ENCODE measurements at places on chromosomes 3 and 15.

DNA sequence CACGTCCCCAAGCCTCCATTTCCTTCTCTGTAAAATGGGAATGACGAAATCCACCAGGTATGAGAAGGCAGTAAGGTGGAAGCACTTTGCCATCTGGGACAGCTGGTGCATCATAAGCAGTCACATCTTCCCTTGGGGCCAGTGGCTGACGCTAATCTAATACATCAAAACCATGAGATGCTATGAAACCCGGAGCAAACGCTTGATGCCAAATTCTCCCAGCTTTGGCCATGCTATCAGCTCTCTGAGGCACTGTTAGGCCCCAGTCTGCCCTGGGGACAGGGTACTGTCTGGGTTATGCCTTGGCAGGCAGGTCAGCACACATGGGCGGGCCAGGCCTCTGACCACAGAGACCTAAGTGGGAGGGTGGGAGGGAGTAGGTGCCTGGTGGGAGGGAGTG lies 66.1 kb downstream of the ADAMTS17 start:
- no peak for DNase-seq

- DNase-seq = no peak
Measured at GRCh38 chr3:12638105-12638504, 25.8 kb downstream of the RAF1 start.

GRCh38 chr3:25687742-25688141 lies 23.0 kb upstream of the TOP2B start:
- DNase-seq = no peak

- no peak for DNase-seq
Measured at GRCh38 chr15:78205337-78205736, 29.0 kb downstream of the ACSBG1 start.

DNA sequence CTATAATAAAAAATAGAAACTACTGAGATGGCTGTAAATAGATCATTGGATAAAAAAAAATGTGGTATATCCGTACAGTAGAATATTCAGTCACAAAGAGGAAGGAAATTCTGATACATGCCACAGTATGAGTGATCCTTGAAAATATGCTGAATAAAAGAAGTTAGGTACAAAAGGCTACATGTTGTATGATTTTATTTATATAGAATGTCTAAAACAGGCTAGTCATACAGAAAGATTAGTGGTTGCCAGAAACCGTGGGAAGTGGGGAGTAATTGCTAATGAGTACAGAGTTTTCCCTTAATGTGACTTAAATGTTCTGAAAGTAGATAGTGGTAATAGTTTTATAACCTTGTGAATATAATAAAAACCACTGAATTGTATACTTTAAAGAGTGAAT lies 24.9 kb upstream of the FAH start:
- no peak for DNase-seq

DNA sequence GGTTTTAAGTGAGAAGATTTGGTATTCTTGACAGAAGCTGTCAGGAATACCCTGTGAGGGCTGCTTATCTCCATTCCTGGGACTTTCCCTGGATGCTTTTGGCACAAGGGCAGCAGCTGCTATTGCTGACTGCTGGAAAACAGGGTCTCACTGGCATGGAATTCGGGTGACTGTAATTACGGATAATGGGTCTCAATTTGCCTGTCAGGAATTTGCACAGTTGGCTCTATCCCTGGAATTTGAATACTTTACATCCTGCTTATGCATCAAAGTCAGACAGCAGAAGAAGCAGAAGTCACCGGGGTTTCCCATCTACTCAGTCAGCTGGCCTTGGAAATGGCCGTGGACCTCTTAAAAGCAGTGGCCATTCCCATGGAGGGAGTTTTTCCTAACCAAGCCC lies 25.9 kb upstream of the AKAP13 start:
- DNase-seq = no peak

GRCh38 chr15:47203993-47204392 lies 513.3 kb upstream of the SEMA6D start:
- no peak for DNase-seq

GRCh38 chr15:77869021-77869895 lies 208.3 kb downstream of the TBC1D2B start:
- no peak for DNase-seq

DNA sequence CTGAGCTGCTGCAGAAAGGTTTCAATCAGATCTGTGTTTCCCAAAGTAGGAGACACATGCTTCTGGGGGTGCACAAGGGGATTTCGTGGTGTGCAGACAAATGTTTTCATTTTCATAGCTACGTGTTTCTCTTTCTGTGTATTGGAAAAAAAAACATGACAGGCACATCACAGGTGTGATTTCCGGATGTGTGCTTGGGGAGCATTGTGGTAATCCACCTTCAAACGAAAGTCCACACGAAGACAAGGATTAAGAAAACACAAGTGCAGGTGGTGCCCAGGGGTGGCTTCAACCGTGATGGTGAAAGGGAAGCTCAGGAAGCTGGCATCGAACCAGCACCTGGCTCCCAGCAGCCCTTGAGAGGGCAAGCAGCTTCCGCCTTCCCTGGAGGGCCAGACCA lies 164.6 kb upstream of the LINGO1 start:
- no peak for DNase-seq

DNA sequence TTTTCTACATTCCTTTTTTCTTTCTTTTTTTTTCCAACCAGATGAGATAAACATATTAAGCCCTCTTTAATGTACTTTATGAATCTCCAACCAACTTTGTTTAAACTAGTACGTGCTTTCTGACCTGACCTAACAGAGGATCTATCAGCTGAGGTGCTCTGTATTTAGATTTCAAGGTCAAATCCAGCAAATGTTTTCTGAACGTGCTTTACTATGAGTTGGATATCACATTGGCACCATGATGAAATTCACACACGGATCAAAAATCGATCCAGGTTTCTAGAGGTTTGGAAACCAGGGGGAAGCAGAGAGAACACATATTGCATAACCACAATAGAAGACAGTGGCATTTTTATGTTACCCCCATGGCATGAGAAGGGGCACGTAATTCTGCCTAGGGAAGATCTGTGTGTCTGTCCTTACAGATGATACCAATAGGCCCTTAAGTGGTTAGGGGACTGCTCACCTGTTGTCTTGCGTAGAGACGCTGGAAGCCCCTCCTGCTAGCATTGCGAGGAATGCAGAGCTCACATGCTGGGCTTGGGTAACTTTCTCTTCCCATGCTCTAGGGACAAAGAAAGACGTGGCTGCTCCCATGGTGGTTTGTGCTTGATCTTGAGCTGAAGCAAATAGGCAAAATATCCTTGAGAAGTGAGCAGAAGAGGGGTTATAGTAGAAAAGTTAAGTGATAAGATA lies 59.3 kb upstream of the ABHD10 start:
- DNase-seq = no peak

- no peak for DNase-seq
Measured at GRCh38 chr15:88605189-88606069, 15.7 kb upstream of the AEN start.

GRCh38 chr3:12116870-12117269 lies 41.8 kb downstream of the TIMP4 start:
- no peak for DNase-seq

DNA sequence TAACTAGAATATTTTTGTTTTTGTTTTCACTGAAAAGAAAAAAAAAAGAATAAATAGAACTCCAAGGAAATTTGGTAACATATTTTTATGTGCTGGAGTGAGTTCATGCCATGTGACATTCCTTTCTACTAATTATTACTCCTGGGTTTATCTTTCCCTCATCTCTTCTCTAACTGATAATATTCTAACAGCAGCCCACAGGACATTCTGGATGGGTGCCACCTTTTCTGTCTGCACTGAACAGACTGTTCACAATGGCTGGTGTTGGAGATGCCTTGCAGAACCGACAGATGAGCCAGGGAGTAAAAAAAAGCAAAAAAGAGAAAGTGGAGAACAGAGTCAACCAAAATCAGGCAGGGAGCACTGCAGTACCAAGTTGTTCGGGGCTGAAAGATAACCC lies 151.3 kb downstream of the OR4M2 start:
- DNase-seq = no peak

GRCh38 chr3:134486577-134487041 lies 752 bp downstream of the CEP63 start:
- DNase-seq = no peak

GRCh38 chr3:121096953-121097352 lies 188.9 kb downstream of the STXBP5L start:
- no peak for DNase-seq

GRCh38 chr15:67184208-67184925 lies 70.1 kb downstream of the AAGAB start:
- DNase-seq = no peak

DNA sequence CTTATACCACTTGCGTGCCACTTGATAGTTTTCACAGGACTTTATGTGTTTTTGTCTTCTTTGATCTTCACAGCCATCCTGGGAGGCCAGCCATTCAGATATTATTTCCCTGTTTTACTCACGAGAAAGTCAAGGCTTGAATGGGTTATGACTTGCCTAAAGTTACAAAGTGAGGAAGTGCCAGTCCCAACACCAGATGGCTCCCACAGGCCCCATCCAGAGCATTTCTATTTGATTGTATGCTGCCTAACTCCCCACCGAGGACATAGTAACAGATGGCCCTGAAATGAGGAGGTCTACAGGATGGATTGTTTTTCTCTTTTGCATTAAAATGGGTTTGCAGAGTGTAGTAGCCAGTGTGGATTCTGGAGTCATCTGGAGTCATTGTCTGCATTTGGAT lies 74.5 kb downstream of the SPTSSB start:
- DNase-seq = no peak

DNA sequence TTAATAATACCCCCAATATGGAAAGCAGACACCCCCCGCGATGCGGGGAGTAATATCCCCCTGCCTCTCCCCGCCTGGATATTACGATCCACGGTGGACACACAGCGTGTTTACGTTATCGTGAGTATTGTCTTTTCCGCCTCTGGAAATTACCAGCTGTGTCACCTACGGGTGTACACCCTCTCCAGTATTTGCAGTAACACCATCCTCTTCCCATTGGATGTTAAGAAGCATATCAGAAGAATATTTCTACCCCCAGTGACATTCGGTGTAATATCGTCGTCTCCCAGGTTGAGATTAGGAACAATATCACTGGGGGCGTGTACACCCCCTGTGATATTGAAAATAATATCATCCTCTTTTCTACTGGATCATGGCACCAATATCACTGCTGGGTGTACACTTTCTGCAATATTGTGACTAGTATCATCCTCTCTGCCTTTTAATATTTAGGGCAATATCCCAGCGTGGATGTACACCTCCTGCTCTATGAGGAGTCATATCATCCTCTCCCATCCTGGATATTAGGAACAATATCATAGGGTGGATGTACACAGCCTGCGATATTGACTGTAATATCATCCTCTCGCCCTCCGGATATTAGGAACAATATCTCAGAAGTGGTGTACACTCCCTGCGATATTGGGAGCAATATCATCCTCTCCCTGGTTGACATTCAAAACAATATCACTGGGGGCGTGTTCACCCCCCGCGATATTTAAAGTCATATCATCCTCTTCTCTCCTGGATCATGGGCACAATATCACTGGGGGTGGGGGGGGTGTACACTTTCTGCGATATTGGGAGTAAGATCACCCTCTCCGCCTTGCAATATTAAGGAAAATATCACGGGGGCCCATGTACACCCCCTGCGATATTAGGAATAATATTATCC lies 20.3 kb upstream of the BMF start:
- no peak for DNase-seq

DNA sequence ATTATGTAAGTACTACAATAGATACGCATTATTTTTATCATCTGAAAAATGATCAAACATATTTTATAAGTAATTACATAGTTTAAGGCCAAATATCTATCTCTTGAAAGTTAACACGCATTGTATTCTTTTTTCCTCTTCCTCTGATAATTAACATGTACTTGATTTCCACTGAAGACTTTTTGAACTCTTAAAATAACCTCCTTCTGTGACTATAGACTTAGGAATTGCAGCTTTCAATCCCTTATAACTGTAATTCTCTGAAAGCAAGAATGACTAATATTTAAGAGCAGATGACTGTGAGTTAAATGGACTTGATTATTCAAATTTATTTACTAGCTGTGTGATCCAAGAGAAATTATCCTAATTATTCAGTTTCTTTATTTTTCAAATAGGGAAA lies 730.6 kb upstream of the NECTIN3 start:
- no peak for DNase-seq

DNA sequence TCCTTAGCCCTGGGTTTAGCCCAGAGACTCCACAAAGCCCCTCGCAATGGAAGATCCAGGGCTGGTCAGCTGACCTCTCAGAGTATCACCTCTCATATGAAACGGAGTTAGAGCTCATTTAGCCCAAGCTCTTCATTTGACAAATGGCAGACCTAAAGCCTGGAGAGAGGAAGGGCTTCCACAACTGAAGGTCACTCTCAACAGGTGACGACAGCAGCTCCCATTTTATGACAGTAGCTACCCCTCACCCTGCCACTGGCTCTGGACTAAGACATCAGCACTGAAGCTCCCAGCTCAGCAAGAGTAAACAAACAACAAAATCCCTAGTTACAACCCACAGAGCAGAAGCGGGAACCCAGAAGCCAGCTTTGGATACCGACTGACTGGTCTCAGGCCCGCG lies 33.7 kb downstream of the TLE3 start:
- DNase-seq = no peak

DNA sequence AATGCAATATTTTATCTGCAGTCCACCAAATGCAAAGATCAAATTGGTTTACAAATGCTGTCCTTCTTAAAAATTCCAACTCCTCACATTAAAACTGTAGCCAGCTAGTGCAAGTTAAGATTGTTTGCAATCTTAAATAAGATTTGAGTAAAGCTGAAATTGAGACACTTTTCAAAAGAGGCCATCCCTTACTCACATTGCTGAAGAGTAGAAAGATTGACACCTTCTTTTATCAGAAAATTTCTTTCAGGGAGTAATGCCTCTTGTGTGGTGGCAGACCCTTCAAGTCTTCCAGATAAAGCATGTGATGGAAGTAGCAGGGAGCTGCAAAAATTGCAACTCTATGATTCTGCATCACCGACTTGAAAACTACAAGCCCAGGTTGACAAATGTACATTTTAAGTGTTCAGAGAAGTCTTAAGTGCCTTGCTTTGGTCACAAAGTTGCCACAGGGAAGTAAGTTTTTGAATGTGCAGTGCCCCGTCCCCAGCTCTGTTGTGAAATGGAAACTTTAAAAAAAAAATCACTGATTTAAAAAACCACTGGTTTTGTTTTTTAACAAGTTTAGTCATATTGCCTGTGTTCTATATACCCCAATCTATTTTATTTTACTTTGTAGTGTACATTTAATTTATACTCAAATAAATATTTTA lies 12.6 kb downstream of the CD86 start:
- no peak for DNase-seq

GRCh38 chr15:78090422-78091063 lies 1.8 kb upstream of the SH2D7 start:
- DNase-seq = no peak

DNA sequence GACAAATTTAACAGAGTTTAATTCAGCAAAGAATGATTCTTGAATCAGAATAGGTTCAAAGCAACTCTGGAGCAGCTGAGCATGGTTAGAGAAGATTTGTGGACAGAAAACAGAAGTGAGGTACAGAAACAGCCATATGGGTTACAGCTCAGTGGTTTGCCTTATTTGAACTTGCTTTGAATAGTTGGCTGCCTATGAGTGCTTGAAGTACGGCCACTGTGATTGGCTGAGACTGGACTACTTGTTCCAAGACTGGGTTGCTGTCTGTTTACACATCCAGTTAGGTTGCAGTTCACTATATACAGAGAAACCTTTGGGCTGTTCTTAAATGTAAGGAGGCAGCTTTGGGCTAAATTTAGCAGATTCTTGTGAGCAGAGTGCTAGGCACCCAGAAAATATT lies 79.4 kb upstream of the CADPS start:
- peak; percentile 36 for DNase-seq

GRCh38 chr3:184305577-184305976 lies 6.5 kb downstream of the PSMD2 start:
- DNase-seq = no peak

GRCh38 chr3:61239871-61240270 lies 11.4 kb downstream of the FHIT start:
- no peak for DNase-seq

GRCh38 chr3:33855884-33856546 lies 57.6 kb downstream of the PDCD6IP start:
- DNase-seq = no peak

Measured in NCI-H1436 treated with DMSO at 0.1 percent for 48 hours (cell line).